ENCODE measurements at places on chromosomes 5 and 9.
A peak's percentile ranks its signal among the peaks of the same experiment; 100 is the strongest.

GRCh38 chr5:118794281-118794680, 194.1 kb downstream of the DTWD2 start:
- DNase-seq: no peak

GRCh38 chr9:21267485-21268346, 27.9 kb upstream of the IFNA14 start:
- DNase-seq: no peak

GRCh38 chr5:33074548-33074947, 363.4 kb downstream of the NPR3 start:
- no peak for DNase-seq

GRCh38 chr5:143462431-143462830, 58.9 kb upstream of the NR3C1 start:
- no peak for DNase-seq

DNA sequence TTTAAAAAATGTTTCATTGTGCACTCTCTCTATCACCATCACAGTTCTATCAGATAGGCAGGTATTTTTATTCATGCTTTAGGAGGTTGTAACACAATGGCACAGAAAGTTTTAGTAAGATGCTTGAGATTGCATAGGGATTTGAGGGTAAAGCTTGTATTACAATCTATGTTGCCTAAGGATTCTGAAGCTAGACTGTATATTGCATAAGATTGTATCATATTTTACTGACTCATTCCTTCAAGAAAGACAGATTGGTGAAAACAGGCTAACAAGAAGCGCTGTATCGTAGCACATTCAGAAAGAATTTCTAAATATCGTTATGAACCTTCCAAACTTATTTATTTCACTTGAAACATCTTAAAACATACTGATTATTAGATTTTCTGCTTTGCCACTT, 577.7 kb downstream of the EBF1 start:
- DNase-seq: no peak

- DNase-seq: no peak
These were observed 39.3 kb downstream of the NTNG2 start for GRCh38 chr9:132201139-132201538.

GRCh38 chr5:140165101-140165922, 9.7 kb upstream of the CYSTM1 start:
- DNase-seq: no peak

- DNase-seq: no peak
These were observed 216.9 kb upstream of the TLX3 start for GRCh38 chr5:171092194-171092593.

- DNase-seq: no peak
These were observed 1578.8 kb upstream of the WWC1 start for GRCh38 chr5:166712447-166713185.

DNA sequence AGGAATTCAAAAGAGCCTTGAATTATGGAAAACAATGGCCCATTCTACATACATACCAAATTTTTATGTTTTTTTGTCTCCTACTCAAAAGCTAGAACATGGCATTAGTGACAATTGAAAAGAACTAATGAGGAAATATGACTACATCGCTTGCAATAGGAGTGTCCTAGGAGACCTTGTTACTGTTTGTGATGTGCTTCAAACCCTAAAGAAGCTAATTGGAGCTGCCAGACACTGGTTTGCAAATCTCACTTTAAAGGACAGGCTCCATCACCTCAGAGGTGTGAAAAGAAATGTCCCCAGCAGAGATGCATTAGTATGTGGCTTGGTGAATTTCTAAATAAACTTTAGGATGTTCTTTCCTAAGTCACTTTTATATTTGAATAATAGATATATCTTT, 354.2 kb upstream of the EFNA5 start:
- DNase-seq: no peak

- DNase-seq: no peak
These were observed 622.4 kb downstream of the CHSY3 start for GRCh38 chr5:130526708-130527107.

- no peak for DNase-seq
These were observed 53.0 kb downstream of the NIM1K start for GRCh38 chr5:43244823-43245565.

DNA sequence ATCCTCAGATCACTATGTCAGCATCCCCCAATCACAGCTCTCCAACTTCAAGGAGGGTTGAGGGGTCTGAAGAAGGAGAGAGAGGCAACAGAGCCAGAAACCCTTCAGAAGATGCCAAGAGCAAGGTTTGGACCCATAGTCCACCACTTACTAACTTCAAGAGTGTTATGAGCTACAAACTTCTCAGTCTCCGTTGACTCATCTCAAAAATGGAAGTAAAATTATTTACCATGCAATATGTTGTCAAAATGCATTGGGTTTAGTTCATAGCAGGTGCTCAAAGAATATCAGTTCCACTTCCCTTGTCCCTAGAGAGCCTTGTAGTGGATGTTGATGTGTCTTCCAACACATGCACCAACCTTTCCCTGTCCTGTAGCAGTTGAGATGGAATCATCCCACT, 116.0 kb downstream of the KCNIP1 start:
- DNase-seq: no peak

- DNase-seq: peak; percentile 12
These were observed 20.1 kb downstream of the CXXC5 start for GRCh38 chr5:139668064-139668880.

- no peak for DNase-seq
These were observed 104.6 kb downstream of the INSYN2B start for GRCh38 chr5:169875731-169876130.

DNA sequence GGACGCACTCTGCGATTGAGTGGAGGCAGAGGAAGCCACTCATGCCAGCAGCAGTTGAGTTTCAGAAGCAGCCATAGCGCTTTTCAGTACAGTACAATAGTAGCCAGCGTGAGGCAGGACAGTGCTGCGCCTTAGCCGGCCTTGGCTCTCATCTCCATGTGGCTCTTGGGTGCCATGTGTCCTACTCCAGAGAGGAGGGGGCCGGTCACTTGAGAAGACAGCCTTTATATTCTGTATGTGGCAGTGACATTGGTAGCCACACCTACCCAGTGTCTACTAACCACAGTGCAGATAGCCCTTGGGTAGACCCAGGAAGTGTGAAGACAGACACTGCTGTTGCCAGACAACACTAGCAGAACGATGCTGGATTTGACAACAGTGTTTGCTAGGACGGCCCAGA, 42.3 kb downstream of the FAM78A start:
- DNase-seq: no peak

DNA sequence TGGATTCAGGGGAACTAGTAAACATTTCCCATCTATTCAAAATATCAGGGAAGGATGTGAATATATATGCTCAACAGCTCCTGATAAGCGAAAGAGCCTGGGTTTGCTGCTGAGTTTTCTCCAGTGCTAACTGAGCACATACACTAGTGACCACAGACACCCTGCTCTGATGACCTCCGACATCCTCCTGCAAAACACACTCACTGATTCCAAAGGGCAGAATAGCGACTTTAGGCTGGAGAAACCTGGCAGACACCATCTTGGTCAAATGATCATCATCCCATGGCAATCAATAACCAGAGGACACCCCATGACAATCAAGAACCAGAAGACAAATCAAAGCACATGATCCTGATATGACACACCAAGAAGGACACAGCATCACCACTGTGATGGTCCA, 9.2 kb upstream of the GADD45G start:
- no peak for DNase-seq

DNA sequence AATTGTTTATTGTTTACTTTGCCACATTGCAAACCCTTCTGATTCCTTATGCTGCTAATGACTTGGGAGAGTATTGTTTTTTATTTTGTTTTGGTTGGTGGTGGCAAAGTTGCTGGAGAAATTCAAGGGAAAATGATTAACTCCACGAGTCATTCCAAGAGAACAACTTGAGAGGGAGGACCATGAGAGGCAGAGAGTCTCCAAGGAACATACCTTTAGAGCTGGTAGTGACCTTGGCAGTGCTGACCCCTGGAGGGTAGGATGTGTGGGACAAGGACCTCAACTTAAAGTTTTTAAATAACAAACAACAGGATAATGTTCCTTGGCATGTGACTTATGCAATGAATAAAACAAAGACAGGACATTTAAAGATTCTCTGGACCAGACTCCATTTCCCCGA, 139.7 kb downstream of the LRRC70 start:
- no peak for DNase-seq

DNA sequence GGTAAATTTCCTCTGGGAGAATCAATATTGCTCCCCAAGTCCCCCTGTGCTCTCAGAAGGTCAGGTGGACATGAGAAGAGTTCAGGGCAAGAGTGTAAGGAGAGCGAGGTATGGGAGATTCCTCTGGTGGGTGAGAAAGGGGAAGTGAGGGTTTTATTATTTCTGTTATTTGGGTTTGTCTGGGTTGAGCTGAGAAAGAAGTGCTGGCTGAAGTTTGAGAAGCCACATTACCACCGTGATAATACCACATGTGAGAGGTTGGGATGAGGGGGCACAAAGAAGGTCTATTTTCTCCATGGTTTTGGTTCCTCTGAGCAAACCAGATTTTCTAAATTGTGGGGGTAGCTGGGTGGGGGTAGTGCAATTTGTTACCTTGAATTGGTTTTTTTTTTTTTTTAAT, 350.4 kb downstream of the OSTF1 start:
- DNase-seq: no peak

GRCh38 chr9:89457376-89457855, 40.5 kb downstream of the SEMA4D start:
- DNase-seq: no peak

- no peak for DNase-seq
These were observed 152.3 kb downstream of the KDM4C start for GRCh38 chr9:6910032-6910431.

DNA sequence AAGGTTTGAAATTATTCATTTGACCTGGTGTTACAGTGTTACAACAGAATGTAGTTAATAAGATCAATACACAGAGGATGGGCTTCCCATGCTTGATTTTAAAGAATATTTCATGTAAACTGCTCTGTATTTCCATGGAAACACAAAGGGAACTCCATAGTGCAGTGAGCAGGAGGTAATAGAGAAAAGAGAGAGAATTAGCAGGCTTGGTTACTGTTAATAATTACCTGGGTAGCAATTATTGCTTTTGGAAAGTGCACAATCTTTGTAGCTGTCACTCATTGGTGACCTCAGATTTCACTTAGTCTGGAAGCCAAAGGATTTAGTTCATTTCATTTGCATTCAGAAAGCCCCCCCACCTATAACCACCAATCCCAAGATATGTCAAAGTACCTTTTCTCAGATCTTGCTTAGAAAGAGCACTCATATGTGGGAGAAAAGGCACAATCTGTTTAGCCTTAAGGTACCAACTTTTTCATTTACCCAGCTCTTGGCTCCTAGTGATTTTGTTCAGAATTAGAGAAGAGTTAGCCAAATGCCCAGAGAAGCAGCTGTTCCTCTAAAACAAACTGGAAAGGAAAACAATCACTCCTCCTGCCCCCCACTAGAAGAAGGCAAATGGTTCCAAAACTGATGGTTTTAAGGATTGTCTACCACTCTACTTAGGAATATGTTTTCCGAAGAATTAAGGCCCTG, 234.5 kb upstream of the SLC24A2 start:
- DNase-seq: no peak

GRCh38 chr5:177598477-177598876, 1.5 kb upstream of the B4GALT7 start:
- no peak for DNase-seq

- peak; percentile 33 for DNase-seq
These were observed at the start of gene DAB2 for GRCh38 chr5:39424736-39425637. TSS of gene DAB2 (minus strand) at chr5:39424980. CDS start at chr5:39394320, 30,660 bp downstream.

GRCh38 chr5:134538296-134538695, 12.8 kb downstream of the JADE2 start:
- no peak for DNase-seq
